ENCODE measurements at places on chromosomes 16 and 17.

GRCh38 chr16:7834771-7835431, 502.3 kb downstream of the RBFOX1 start:
- no peak for DNase-seq

GRCh38 chr16:70478912-70479341, 24.5 kb downstream of the FCSK start:
- DNase-seq = no peak

DNA sequence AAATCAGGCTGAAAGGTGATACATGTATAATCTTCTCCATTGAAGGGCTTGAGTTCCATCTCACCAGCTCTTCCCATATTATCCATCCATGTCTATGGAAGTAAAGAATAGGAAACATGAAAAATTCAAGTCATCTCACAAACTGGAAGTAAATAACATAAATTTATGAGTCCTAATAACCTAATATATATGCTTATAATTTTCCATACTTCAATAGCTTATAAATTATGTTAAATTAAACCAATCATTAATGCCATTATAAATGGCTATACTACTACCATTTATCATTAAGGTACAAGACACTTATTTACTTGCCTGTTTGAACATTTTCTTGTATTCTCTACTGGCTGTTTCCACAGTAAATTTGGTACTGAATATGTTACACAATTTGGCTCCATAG, 4.8 kb downstream of the TOP2A start:
- no peak for DNase-seq

- no peak for DNase-seq
Measured at GRCh38 chr16:53673189-53673588, 30.5 kb downstream of the RPGRIP1L start.

- DNase-seq = no peak
Measured at GRCh38 chr16:52054326-52054725, 492.6 kb downstream of the TOX3 start.

GRCh38 chr17:77274096-77274845, 133.5 kb downstream of the SEC14L1 start:
- DNase-seq = no peak

DNA sequence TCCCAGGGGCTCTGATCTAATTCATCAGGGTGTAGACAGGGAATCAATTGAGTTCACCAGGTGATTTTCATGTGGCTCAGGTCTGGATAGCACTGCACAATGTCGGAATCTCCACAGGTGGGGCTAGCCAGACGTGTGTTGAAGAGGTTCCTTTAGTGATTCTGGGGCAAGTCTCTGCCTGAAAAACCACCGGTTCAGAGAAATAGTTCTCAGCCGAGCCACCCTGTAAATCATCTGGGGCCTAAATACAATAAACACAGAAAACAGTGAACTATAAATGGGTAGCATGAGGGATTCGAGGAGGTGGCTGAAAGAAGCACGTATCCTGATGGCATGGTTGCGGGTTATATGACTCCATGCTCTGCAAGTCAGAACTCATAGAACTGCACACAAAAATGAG, 21.3 kb downstream of the ASPA start:
- no peak for DNase-seq

GRCh38 chr17:3531266-3532101, 26.1 kb downstream of the TRPV3 start:
- no peak for DNase-seq

- DNase-seq = no peak
Measured at GRCh38 chr16:3471518-3472176, 23.6 kb downstream of the C16orf90 start.

DNA sequence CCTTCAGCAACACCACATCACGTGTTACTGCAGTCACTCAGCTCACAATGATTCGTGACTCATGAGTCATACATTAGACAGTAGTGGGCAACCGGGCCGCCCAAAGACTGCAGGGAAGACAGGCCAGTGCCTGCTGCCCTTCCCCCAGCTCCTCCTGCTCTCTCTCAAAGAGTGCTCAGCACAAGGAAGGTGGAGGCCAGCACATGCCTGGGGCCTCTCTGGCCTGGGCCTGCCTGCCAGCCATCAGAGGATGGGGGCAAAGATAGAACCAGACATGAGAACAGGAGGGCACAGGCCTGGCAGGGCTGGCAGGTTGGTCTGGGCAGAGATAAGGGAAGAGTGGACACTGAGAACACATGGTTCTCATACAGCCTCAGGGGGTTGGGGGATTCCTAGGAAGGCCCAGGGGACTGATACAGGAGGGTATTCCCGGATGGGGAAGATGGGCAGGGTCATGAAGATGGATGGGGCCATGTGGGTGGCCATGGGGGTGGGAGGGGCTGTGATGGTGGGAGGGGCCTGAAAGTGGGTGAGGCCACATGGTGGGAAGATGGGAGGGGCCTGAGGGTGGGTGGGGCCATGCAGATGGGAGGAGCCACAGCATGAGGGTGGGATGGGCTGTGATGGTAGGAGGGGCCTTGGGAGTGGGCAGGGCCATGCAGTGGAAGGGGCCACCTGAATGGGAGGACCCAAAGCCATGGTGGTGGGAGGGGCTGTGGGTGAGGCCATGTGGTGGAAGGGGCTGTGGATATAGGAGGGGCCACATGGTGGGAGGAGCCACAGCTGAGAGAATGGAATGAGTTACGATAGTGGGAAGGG, 29.0 kb downstream of the KATNB1 start:
- DNase-seq = no peak

DNA sequence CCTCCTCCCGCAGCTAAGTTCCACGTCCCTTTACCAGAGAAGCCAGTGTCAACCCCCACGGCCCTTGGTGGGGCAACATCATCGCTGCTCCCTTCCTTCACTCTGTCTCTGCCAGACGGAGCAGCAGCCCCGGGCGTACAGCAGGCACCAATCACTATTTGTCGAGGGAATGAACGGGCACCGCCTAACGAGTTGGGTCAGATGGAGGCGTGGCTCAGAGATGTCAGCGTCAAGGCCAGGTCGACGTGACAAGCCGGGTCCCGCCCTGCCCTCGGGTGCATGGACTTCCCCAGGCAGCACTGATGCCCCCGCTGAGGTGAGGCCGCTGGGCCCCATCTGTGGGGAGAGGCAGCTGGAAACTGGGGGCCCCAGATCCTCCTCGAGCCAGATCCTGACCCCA, 50.0 kb downstream of the CBFA2T3 start:
- no peak for DNase-seq

- DNase-seq = no peak
Measured at GRCh38 chr17:320139-320538, 32.5 kb downstream of the RPH3AL start.

- no peak for DNase-seq
Measured at GRCh38 chr17:82957469-82957795, 117.6 kb upstream of the ZNF750 start.

DNA sequence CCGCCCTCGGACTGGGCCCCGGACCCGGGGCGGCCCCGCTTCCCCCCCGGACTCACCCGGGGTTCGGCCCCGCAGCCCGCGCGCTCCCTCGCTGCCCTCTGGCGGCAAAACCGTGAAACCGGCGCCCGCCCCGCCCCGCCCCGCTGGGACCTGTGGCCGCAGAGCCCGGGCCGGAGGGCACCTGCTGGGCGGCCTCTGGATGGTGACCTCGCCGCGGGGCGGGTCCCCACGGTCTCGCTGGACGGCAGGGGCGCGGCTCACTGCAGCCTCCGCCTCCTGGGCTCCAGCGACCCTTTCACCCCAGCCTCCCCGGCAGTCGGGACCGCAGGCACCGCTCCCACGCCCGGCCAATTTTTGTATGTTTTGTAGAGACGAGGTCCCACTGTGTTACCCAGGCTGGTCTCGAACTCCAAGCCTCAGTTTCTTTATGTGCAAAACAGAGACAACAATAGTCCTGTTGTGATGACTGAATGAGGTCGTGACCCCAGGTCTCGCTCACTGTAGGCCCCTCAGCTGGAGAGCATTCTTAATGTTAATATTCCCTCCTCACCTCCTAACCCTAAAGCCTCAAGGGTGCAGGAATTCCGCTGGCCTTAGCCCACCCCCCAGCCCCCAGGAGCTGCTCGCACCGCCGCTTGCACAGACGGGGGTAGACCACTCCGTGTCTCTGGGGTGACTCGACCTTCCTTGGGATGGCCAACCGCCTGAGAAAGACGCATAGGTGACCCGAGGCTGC, 33.7 kb upstream of the RPH3AL start:
- peak; percentile 74 for DNase-seq

DNA sequence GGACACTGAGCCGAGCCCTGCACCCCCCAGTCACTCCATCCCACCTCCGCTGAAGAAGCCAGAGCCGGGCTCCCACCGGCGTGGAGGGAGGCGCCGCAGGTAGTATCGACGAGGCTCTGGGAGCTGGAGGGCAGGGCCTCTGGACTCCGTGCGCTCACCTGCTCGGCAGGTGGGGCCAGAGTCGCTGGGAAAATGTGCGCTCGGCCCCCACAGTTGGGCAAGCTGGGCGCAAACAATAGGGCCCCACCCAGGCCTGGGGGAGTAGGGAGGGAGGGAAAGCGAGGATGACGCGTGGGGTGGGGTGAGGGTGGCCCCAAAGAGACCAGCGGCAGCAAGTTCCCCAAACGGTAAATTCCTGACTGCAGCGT, 668 bp downstream of the JUP start:
- no peak for DNase-seq

All from stimulated activated CD4-positive, alpha-beta T cell treated with anti-CD3 and anti-CD28 coated beads, Interleukin-12 subunit alpha, Interleukin-12 subunit beta, amount 100 ng/mL, for 4 hours (primary cell).